Erythroblast (primary cell): ENCODE measurements at places on chromosomes 6 and 20.

DNA sequence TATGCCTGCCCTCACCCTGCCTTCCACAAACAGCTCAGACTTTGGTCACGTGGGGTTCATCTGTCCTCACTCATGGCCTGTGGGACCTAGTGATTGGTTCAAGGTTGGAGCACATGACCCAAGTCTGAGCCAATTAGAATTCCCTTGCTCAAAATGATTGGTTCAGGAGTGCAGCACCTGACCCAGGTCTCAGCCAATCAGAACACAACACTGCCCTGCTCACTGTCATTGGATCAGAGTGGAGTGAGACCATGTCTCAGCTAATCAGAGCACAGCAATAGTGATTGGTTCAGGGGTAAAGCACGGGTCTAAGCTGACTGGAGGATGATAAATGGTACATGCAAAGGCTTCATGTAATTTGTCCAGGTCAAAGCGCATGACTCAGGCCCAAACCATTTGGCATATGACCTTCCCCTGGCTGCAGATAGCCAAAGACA is 102.2 kb downstream of the PREX1 start:
- peak; percentile 61 for DNase-seq

- no peak for DNase-seq
These were observed 7.2 kb downstream of the PYGB start for GRCh38 chr20:25254986-25255680.

DNA sequence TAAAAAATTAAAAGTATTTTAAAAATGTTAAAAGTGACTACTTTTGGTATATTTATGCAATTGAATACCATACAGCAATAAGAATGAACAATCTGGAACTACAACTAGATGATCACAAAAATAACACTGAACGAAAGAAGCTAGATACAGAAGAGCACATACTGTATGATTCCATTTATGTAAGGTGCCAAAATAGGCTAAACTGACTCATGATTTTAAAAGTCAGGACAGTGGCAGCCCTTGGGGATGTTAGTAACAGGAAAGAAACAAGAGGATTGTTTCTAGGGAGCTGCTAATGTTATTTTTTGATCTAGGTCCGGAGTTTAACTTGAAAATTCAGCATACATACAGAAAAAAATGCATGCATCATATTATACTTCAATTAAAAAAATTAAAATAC is 42.3 kb downstream of the KIF13A start:
- no peak for DNase-seq

- no peak for DNase-seq
These were observed 158.2 kb upstream of the IMPG1 start for GRCh38 chr6:76230711-76231110.

DNA sequence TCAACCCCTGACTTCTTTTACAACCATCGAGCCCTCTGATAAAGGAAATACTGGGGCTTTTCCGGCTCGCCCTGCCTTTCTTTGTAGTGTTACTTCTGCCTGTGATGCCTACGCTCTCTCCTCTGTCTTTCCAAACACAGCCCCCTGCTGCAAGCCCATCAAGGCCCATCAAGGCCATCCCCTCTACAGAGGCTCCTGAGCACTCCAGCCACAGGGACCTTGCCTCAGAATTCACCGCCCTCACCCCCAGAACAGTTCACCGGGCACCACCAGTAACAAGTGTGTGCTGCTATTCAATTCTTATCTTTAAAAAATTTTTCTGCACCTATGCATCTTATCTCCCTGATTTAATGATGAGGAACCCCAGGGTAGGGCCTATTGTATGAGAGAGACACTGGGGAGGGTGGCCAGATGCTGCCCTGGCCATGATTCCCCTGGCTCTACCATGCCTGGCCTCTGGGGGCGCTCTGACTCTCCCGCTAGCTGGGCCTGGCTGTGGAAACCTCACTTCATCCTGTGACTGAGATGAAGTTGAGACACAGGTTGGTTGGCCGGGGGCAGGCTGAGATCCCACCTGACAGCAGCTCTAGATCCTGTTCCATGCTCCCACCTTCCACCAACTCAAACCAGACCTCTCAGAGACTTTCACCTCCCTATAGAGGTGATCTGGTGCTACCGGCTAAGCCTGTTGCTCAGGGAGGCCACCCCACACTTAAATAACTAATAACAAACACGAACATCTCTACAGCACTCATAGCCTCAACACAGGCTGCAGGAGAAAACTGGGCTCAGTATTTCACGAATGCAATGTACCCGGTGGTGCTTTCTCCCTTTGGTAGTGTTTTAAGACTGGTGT is 19.2 kb upstream of the GLP1R start:
- DNase-seq, result peak; percentile 23

- no peak for DNase-seq
These were observed 16.7 kb downstream of the CALHM5 start for GRCh38 chr6:116528133-116528532.
